ENCODE measurements at places on chromosomes 5 and 9. TPM values are rescaled to one million over a fixed set of nuclear protein-coding genes. Genes with fewer than 3 reads are reported as not detected.

CSF1R gene
- 7.6 TPM for total RNA-seq

SLC6A7 gene
- total RNA-seq, result under 0.01 TPM

HTR4 gene
- total RNA-seq, result not detected

LRRC26 gene
- total RNA-seq, result 0.28 TPM

DNA sequence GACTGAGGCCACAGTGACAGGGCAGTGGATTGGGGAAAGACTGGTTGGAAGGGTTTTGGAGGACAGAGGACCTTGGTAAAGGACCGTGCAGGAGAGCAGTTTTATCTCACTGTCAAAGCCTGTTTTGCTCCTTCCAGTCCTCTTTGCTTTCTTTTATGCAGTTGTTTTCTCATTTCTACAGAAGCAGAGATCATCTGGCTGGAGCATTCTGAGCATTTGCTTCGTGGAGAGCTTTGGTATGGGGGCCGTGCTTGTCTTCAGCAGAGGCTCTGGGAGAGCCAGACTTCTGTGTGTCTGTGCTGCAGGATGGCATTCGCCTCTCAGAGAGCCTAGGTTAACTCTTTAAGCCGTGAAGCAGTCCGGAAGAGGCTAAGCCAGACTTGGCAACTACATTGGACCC, 171.8 kb upstream of the TUT7 start:
- no peak for DNase-seq

GRCh38 chr9:99298614-99299013, 76.5 kb downstream of the SEC61B start:
- no peak for DNase-seq
